Cerebellar cortex (tissue), 1 donor: ENCODE measurements at places on chromosomes 3 and 15.

GRCh38 chr15:29693225-29693624 lies 129.0 kb downstream of the TJP1 start:
- DNase-seq = no peak

- no peak for DNase-seq
These were observed 13.2 kb downstream of the LINS1 start for GRCh38 chr15:100588638-100589242.

GRCh38 chr3:113495035-113495434 lies 19.9 kb downstream of the SPICE1 start:
- peak; percentile 40 for DNase-seq

DNA sequence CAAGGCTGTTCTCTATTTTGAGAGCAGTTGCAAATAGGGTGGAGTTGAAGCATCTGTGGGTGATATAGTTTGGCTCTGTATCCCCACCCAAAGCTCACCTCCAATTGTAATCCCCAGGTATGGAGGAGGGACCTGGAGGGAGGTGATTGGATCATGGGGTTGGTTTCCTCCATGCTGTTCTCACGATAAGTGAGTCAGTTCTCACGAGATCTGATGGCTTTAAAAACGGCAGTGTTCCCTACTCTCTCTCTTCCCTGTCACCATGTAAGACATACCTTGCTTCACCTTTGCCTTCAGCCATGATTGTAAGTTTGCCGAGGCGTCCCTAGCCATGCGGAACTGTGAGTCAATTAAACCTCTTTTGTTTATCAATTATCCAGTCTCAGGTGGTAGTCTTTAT lies 21.0 kb downstream of the CHST2 start:
- no peak for DNase-seq

- DNase-seq = peak; percentile 35
These were observed at the start of gene KY for GRCh38 chr3:134650431-134651346. TSS of gene KY (minus strand) at chr3:134651022. CDS start at chr3:134650960, 62 bp downstream.

- DNase-seq = no peak
These were observed 11.0 kb upstream of the C15orf61 start for GRCh38 chr15:67509918-67510317.

DNA sequence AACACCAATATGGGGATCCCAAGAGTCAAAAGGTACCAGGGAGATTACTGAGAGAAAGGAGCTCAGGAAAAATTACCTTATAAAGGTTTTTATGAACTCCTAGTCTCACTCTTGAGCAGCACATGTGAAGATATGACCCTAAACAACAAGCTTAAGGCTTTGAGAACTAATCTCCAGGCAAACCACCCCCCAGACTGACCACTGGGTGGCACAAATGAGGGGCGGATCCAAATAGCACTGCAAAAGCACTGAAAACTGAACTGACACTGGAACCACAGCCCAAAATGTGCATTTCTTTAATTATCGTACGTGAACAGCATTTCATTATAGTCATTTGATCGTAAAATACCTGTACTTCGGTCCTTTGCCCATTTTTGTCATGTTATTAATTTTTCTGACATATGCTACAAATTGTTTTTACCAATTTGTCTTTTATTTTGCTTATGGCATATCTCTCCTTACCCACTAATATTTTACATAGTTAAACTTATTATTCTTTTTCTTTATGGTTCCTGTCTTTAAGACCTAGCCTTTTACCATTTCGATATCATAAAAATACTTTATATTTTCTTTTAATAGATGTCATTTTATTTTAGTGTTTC lies 31.5 kb upstream of the TFDP2 start:
- DNase-seq = peak; percentile 30

DNA sequence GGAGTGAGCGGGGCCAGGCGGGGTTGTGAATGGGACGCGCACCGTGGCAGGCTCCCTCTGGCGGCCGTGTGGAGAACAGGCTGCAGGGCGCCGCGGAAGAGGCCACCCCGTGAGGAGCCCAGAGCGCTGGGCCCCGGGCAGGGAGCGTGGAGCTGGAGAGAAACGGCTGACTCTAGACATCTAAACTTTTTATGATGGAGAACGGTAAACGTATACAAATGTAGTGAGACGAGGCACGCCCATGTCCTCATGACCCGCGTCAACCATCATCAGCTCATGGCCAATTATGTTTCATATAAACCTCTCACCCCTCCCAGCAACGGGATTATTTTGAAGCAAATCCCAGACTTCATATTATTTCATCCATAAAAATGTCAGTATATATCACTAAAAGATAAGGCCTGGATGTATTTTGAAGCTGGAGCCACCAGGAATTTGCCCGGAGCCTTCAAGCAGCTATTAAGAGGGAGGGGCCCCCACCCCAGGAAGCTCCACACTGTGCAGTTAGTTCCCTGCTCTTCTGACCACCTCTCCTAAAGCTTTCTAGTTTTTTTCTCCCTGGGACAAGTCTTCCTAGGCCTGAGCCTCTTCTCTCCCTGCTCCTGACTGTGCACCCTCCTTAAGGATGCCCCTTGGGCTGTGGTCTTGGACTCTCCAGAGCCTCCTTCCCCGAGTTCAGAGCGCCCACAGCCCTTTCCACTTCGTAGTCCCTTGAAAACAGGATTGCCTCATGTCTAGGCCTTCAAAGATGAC lies 149.5 kb downstream of the SMAD6 start:
- peak; percentile 84 for DNase-seq

DNA sequence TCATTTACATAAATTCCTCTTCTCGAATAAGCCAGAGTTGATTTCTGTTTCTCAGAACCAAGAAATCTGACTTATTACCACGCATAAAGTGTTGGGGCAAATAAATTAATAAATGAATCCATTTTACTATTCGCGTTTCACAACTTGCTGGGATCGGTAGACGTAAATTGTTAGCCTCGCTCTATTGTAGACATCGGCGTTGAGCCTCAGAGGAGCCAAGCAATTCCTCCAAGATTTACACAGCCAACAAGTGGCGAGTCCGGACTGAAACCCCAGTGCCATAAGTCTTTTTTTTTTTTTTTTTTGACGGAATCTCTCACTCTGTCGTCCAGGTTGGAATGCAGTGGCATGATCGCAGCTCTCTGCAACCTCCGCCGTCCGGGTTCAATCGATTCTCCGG lies 8.9 kb downstream of the KLHL6 start:
- DNase-seq = no peak

DNA sequence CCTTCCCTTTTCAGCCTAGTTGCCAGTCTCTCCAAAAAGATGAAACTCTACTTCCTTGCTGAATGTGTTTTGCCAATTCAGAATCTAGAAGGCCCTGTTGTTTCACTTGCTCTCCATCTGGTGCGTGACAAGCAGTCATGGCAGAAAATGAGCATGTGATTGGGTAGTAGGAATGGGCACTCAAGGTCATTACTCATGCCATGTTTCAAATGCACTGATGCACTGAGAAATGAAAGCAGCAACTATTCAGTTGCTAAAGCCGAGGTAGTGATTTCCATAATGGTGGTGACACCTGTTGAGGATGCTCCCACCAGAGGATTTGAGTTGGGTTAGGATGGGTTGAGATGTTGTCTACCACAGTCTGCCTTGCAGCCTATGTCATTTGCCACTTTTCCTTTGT lies 12.7 kb downstream of the ZBTB38 start:
- DNase-seq = no peak

GRCh38 chr3:139738697-139739096 lies 60.9 kb upstream of the NMNAT3 start:
- DNase-seq = no peak

DNA sequence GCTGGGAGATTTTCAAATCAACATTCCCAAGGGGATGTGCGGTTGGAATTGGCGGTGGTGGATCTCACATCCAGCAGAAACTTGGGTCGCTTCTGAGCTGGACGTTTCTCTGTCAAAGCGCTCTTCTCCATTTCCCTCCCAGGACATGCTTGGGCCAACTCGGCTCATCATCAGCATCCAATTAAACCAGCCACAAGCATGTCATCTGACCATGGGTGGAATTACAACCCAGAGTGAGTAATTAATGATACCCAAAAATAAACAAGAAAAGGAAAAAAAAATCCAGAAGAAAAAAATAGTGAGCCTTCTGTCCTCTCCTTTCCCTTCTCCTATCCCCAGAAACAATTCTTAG lies 111.2 kb downstream of the XXYLT1 start:
- no peak for DNase-seq

DNA sequence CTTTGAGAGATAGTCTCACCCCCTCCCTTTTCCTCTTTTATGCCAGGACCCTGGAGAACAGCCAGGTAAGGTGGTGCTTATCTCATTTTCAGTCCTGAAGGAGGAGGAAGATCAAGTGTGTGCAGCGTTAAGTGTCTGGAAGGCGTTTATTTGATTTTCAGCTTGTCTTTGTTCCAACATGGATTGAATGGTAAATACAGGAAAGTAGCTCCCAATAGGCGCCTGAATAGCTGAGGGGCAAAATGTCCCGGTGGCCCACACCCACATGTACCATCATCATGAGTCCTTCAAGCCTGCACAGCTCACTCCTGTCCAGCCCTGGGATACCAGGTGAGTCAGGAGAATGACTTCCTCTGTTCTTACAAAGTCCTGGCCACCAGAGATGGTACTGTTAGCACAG lies 73.5 kb downstream of the CEMIP start:
- DNase-seq = no peak

- DNase-seq = no peak
These were observed 92.1 kb downstream of the HHLA2 start for GRCh38 chr3:108388136-108389132.

DNA sequence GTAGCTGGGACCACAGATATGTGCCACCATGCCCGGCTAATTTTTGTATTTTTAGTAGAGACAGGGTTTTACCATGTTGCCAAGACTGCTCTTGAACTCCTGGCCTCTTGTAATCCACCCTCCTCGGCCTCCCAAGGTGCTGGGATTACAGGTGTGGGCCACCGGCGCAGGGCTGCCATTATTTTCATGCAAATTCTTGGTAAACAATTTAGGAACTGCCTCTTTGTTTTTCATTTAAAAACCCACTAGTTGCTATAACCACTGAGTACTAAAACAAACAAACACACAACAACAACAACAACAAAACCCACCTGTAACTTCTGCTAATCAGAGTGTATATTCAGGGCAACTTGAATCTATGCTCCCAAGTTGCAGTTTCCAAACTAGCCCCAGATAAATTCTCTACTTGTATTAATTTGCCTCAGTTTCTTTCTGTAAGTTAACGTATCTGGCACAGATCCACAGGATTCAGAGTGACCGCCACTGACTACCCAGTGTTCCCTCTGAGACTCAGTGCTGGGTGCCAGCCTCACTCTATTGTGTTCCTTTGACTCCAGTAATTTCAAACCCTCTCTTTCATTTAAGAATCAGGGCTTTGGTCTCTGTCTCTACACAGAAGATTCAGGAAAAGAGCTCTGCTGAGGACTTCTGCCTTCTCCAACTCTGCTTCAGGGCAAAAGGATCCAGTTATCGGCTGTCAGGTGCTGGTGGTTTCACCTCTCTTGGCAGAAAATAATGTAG lies 18.6 kb upstream of the ZNF710 start:
- no peak for DNase-seq

DNA sequence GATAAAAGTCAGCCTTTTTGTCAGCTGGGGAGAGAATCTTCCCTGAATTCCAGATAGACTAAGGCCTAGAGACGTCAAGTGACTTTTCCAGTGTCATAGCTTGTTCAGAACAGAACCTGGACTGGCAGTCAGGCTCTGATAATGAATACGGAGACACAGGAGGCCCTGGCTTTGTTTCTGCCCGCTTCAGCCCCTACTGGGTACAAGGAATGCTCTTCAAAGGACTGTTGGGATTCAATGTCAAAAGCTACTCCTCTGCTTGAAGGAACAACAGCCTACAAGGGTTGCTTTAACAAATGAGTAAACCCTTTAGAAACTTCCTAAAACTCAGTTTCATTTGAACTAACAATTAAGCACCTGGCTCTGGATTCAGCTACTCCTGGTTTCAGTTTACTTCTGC lies 412.3 kb downstream of the OXSM start:
- peak; percentile 6 for DNase-seq
